Thoracic aorta (tissue), 2 donors: ENCODE measurements at places on chromosomes 7 and 10. TPM values are rescaled to one million over a fixed set of nuclear protein-coding genes. Genes with fewer than 3 reads are reported as not detected.

DNA sequence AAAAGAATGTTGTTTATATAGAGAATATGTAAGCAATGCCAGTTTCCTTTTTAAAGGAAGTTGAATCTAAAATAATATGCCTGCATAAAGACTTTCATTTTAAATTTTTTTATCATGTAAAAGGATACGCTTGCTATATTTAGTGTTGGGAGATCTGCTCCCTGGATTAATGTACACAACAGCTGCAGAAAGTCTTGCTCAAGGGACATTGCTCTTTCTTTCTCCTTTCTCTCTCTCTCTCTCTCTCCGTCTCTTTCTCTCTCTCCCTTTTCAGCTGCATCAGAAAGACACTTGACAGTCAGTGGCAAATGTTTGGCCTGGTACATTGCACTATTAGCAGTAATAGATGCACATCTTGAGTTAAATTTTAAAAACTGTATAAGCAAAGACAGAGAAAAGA is 739 bp downstream of the MYPN start:
- DNase-seq, result no peak

The LEP gene
- total RNA-seq, result not detected

The CREB5 gene
- 49.1 TPM for total RNA-seq

DNA sequence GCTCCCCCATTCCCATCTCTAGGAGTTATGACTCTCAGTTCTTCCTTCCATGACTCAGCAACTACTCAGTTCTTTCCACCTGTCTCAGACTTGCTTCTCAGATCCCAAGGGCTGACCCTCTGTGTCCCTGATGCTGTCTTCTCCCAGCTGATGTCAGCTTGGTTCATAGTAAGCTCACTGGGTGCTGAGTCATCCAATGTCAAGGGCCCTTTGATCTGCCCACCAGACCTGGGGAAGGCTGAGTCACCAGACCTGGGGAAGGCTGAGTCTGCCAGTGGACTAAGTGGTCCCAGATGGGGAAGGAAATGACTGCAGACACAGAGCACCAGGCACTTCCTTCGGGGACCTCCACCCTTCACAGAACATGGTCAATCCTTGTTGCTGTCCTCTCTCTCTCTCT is 76.1 kb upstream of the ZEB1 start:
- DNase-seq, result no peak

DNA sequence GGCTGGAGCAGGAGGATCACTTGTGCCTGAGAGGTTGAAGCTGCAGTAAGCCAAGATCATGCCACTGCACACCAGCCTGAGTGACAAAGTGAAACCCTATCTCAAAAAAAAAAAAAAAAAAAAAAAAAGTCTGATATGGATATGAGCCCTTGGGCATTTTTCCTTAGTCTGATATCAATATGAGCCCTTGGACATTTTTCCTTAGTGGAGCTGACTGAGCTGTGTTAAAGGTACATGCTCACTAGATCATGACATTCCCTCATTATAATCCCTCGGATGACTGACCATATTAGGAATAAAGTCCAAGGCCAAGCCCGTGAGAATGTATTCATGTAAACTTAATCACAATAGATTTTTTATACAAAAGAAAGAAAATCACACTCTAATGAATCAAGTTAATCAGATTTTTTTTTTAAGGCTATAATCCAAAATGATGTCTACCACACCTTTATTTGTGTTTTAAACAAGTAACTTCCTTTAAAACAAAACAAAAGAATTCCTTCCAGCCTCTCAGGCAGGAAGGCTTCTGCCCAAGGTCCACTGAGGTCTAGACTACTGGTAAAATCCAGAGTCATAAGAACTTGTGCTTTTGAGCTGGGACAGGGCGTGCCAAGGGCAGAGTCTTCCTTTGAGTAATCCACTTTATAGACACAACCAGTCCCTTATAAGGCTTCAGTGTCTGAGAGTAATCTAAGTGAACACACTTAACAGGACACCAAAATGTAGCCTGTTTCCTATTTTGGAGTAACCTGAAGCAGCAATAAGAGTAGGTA is 5.5 kb downstream of the PPA1 start:
- DNase-seq, result no peak

DNA sequence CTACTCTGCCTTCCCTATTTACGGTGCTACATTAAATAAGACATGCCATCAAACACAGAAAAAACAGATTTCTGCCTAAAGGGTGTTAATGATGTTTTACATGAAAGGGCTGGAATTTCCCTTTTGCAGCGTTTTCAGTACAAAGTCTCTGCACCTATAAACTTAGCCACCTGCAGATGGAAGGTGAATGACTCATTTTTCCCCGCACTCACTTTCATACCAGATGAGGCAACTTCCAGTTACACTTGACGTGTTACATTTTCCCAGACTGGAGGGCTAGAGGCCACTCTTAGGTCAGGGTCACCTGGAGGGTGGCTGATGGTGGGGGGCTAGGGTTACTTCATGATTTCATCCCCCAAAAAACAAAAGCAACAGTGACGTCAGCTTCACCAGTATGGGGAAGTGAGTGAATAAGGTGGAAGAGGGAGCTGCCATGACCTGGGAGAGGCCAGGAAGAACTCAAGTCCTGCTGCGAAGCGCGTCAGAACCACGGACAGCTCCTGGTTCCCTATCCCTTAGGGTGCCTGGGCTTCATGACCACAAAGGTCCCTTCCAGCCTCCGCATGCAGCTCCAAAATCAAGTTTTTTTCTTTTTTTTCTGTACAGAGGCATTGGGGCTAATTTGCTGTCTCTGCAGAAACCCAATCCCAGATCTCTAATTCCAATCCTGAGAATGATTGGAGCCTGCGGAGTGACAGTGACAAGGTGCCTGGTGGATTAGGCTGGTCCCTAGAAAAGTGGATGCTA is 94.0 kb downstream of the ADARB2 start:
- no peak for DNase-seq

DNA sequence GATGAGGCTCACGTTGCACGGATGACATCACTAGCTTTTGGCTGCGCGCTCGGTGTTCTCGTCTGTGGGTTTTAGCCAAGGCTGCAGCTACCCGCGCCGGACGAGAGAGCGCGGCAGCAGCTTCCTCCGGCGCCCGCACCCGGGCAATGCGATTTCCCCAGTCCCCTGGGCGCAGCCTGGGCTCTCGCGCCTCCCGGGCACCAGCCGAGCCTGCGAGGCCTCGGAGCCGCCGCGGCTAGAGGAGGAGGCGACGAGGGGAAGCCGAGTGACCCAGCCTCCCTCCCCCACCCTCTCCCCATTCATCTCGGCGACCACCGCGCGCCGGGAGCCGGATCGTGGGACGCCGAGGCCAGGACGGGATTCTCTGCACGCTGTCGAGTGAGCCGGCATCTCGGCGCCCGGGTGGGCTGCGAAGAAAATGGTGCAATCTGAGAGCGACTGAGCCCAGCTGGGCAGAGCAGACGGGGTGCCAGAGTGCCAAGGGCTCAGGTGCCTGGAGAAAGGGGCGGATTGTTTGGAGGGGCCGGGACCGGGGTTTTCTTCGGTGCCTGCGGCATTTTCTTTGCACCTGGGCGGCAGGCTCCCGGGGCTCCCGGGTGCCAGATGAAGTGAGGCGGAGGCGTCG is 1.2 kb upstream of the TMEM178B start:
- no peak for DNase-seq

- DNase-seq, result no peak
Observed at GRCh38 chr7:141754939-141755338, 9.0 kb upstream of the TAS2R3 start.

The LLCFC1 gene
- total RNA-seq, result not detected
